ENCODE measurements at places on chromosomes 3 and 15.

DNA sequence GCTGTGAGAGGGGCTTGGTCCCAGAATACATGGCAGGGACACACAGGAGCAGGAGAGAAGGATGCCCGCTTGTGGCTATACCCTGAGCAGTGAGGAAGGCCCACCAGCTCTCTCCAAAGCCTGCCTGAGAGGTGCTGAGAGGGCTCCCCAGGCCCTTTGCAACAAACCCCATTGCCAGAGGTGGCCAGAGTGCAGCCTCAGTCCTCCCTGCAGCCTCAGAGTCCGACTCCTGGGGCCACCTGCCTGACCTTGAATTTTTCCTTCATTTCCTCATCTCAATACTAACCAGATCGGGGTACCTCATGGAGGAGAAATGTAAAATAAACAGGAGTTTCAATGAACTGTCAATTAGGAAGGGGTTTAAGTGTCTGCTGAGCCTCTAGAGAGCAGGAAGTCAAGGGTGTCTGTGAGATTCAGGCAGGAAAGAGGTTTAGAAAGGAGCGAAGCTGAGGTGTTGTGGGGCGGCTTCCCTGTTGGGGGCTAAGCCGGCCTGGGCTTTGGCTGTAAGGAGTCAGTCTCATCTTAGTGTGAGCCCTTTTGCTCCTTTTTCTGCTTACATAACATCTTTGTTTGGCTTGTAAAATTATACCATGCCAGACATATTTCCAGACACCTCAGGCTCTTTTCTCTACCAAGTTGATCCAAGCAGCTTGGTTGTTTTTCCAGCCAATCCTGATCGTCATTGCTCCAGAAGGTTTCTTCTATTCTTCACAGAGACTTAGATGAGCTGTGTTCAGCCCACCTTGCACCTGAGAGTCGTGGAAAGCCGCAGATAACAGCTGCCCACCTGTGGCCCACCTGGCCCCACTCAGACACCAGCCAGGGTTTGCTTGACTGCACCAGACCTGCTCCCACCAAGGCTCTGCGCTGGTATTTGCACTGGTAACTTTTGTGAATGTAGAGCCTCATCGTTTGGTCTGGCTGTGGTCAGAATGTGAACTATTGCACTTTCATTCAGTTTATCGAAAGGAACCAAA, 36.7 kb downstream of the CMTM7 start:
- no peak for DNase-seq

DNA sequence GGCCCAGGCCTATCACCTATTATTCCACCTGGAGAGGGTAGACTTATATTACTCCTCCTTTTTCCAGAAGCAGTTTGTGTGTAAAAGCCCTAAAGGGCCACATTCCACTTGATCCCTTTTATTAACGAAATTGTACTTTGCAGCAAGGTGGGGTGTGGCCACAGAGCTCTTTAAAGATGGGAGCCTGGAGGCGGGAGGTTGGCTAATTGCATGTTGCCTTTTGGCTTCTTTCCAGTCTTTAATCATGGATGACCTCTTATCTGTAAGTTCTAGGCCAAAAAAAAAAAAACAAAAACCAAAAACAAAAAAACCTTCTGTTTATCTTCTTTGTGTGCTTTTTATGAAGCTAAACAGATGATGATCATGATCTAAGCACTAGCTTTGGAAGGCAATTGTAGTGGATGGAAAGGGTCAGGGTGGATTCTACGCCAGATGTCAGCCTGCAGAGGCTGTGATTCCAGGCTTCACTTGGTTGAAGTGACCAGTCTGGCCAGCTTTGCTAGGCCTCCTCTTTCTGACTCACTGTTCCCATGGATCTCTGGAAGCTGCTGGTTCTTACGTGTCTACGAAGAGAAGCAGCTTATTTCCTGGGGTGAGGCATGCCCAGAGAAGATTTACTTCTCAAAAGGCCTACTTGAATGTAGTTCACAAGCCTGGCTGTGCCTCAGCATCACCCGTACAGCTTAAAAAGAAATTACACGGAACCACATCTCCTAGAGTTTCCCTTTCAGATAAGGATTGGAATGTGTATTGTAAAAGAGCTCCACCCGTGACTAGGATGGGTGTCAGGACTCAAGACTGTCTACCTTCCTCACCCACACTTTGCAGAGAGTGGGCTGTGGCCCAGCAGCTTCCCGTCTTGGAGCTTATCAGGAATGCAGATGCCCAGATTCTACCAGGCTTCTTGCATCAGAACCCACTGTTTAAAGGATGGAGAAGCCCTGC, 330.9 kb upstream of the C2CD4B start:
- DNase-seq = no peak

DNA sequence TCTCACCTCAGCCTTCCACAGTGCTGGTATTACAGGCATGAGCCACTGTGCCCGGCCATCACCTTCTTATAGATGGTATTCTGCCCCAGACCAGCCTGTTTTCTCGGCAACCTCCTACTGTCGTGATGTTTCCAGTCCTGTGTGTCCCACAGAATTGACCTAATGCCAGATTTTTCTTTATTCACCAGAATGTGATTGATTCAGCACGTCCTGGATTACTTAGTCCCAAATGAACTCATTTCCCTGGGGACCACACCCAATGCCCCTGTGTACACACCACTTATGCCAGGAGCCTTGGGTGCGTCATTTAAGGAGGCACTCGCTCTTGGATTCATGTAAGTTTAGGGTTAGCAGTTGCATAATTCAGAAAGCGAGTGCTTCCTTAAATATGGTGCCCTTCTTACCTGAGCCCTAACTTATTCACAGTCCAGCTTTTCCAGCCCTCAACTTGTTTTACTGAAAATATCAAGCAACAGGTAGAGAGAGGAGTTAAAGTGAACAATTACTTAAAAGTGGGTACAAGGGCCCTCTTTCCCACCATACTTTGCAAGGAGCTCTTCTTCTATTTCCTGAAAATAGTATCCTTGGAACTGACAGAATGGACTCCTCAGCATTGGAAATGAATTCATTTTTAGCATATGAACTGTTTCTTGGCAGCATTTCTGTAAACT, 64.6 kb upstream of the UBE2E1 start:
- DNase-seq = no peak

GRCh38 chr15:46918462-46919140, 798.7 kb upstream of the SEMA6D start:
- DNase-seq = no peak

DNA sequence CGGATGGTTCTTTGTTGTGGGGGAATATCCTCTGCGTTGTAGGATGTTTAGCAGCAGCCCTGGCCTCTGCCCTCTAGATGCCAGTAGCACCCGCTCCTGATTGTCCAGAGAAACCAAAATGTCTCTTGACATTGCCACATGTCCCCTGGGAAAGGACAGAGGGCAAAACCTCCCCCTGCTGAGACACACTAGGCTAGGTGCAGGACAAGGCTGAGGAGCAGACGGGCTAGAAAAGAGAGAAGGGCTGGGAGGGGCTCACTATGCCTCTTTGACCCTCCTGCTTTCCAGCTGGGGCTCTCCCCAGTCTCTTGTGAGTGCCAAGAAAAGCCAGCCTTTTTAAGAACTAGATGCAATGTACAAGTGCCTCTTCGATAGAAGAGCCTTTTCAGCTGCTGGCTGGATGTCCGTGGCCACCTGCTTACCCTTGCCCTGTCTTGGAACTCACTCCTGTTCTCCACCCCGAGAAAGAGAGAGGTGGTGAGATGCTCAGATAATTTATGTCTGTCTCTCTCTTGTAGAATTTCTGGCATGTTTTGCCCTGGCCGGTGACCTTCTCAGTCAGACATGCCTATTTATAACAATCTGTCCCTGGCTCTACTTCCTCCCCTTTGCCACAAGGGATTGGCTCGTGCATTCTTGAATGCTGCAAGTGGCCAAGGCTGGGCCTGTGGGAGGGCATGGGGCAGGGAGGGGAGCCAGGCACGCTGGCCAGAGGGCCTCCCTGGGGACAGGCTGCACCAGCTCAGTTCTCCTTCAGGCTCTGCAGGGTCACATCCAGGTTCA, 142.6 kb downstream of the RPLP1 start:
- DNase-seq = peak; percentile 56

DNA sequence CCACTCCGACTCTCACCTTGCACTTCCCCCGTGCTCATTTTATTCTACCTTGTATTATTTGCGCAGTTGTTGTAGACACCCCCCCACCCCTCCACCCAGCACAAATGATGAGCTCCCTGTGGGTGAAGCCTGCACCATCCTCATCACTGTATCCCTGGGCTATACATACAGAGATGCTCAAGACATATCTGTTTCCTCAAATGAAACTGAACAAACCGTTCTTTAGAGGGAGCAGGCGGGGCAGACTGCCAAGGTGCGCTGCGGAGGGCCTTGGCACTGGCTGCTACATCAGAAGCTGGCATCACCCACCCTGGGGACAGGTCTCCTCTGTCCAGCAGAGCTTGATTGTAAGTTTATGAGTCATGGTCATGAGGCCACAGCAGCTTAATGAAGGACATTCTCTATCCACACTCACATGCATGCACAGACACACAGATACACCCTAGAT, 29.0 kb downstream of the ADCY5 start:
- no peak for DNase-seq

DNA sequence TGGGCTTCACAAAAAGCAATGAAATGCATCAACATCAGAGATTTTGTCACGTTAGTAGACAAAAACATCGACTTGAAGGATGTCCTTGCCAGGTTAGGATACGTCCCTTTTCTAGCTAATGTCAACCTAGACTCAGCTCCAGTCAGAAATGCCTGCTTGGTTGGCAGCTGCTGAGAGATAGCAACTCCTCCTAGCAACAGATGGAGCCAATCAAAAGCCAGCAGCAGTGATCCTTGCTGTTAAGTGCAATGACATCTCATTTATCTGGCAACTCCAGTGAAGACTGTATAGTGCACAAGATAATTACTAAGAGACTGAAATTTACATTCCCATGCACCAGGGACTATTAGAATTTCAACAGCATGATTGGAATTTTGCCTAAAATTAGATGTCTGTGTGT, 424.1 kb downstream of the FGF12 start:
- DNase-seq = no peak

DNA sequence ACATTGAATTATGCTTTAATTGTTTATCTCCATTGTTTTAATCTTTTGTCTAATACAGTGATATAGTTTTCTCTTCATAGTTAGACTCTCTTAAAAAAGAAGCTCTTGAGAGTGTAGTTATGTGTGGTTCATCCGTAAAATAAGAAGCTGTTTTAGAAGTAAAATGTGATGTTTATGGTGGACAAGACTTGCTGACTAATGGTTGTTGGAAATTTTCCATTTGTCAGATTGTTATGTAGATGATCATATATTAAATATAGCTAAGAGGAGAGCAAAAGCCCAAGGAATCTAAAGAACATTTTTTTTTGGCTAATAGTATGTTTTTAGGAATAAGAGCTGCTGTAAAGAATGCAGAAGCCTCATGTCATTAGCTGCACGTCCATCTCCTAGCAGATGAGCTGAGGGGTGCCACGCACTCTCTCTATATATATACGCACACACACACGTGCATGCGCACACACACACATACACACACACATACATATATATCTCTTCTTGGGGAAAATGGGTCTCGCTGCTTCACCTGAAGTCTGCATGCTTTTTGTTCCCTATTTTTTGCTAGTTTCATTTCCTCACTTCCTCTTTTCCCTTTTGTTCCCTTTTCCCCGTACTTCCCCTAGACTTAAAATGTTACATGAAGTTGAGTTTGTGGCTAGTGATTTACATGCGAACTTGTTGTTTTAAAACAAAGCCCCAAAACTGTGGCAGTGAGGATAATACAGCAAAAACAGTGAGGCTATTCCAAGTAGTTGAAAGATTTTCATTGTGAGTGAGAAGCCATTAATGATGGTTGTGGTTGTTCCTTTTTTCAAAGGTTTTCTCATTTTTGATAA, 107.8 kb downstream of the MBNL1 start:
- DNase-seq = no peak

DNA sequence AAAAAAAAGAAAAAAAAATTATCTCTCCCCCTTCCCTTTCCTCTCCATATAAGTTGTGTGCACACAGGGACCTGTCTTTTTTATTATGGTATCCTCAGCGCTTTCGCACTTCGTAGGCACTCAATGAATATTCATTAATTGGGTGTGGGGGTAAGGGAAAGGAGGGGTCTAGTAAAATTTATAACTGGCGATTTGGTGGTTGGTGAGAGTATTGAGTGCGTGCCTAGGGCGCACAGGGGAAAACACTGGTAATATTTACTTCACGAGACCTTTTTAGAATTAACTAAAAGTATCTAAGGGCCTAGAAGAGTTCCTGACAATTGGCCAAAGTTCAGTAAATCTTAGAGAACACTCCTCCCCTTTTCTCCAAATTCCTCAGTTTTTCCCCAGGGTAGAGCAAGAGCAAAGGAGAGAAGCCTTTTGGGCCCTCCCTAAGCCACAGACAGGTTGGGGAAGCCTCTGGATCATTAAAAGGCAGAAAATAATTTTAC, 25.7 kb downstream of the TYRO3 start:
- no peak for DNase-seq

DNA sequence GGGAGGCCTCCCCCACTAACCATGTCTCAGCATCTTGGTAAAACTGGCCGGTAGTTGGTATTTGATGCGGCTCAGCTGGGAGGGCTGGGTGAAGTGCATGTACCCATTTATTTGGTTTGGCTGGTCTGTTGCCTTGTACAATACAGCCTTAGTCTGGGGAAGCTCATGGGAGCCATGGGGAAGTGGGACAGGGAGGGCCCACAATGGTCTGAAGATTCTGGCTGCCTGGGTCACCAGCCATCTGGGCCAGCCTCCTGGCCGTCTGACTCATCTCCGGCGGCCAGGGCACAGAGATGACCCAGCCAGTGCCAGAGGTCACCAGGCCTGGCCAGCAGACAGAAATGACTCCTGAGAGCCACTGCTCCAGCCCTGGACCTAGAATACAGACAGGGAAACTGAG, 51.6 kb upstream of the SMAD6 start:
- DNase-seq = no peak

- no peak for DNase-seq
Measured at GRCh38 chr3:20038699-20039465, 1.4 kb upstream of the KAT2B start.

DNA sequence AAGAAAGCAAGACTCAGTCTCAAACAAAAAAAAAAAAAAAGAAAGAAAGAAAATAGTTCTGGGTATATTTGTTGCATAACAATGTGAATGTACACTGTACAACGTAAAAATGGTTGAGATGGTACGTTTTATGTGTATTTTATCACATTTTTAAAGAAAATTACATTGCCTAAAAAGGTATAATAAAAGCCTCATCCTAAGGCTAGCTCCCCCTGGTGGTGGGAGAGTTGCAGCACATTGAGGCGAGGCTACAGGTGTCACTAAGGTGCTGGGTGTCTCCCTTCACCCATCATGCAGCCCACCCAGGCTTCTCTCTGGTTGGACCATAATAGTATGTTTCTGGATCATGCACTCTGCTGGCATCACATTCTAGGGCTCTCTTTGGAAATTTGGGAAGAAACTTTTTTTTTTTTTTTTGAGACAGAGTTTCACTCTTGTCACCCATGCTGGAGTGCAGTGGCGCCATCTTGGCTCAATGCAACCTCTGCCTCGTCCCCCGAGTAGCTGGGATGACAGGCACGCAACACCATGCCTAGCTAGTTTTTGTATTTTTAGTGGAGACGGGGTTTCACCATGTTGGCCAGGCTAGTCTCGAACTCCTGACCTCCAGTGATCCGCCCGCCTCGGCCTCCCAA, 12.4 kb upstream of the RAB11A start:
- DNase-seq = no peak

- DNase-seq = no peak
Measured at GRCh38 chr3:186432189-186432588, 70.2 kb upstream of the DGKG start.

- DNase-seq = no peak
Measured at GRCh38 chr3:24886501-24886900, 391.9 kb upstream of the THRB start.

Measured in NCI-H187 (cell line).